Stimulated activated CD4-positive, alpha-beta T cell treated with anti-CD3 and anti-CD28 coated beads, Interleukin-1b, Interleukin-23, amount 100 ng/mL, for 24 hours (primary cell): ENCODE measurements at places on chromosomes 6 and 20.

DNA sequence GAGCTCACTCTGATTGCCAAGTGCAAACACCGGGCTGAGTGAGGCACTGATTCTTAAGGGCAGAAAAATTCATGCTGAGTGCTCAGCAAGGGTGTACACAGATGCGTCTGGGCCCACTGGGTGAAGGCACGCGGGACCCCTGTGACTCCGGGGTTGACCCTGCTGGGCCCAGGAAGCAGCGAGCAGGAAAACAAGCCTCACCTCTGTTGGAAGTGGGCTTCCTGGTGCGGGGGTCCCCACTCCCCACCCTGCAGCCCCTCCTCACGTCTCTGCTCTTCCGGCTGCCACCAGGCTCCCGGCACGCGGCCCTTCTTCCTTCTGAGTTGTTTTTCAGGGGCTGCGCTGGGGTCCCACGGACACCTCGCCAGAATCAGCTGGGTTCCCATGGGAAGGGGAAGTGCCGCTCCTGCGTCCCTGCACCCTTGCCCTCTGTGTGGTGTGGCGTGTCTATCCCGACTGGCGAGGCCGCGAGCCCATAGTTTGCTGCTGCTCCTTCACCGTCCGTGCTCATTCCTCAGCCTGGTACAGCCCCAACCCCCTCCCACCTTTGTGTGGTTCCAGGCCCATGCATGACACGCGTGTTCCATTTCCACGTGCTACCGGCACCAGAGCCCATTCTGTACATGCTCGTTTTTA is 80.6 kb upstream of the BHLHE23 start:
- no peak for DNase-seq

GRCh38 chr20:33261465-33261864 is 21.5 kb upstream of the BPIFB1 start:
- no peak for DNase-seq

DNA sequence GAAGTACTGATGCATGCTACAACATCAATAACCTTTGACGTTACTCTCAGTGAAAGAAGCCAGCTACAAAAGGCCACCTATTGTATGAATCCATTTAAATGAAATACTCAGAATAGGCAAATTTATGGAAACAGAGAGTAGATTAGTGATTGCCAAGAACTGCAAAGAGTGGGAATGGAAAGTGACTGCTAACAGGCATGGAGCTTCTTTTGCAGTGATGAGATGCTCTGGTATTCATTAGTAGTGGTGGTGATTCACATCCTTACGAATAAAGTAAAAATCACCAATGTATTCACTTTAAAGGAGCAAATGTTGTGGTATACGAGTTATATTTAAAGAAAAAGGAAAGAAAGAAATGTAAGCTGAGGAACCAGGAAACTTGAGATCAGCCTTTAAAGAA is 126.8 kb upstream of the SAMD5 start:
- DNase-seq, result no peak

GRCh38 chr6:165497472-165497871 is 165.6 kb downstream of the PDE10A start:
- DNase-seq, result no peak

DNA sequence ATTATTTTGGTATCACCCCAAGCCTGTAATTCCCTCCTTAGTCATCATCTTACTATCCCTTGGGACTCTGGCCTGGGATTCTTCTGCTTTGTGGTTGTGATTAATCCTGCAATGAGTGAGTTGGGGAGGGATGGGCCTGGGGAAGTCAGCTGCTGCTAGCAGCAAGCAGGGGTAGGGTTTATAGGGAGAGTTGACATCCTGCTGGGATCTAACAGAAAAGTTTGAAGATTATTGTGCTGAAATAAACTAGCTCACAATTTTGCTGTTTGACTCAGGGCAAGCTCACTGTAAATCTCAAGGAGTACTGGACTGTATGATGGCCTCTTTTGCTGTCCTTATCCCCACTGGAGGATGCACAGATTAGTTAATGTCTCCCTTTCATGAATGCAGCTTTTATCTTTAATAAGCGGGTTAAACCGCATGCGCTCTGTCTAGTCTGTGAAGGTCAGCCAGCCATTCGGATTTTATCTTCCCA is 83.4 kb downstream of the JARID2 start:
- no peak for DNase-seq

GRCh38 chr20:19688031-19688806 is 69.8 kb upstream of the RIN2 start:
- DNase-seq, result no peak

DNA sequence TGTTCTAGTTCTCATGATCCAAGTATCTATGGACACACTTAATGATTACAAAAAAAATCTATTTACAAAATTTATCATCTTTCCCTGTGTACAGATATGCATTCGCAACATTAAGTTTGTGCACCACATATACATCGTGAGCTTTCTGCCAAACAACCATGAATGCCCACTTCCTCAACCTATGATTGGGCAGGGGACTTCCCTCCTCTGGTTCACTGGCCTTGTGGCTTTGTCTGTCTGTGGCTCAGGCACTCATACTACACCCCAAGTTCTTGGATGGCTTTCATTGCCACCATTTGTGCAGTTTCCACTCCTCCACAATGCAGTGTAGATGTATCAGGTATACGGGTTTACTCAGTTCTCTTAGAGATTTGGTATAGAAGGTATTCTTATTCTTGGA is 74.9 kb downstream of the HS3ST5 start:
- no peak for DNase-seq

DNA sequence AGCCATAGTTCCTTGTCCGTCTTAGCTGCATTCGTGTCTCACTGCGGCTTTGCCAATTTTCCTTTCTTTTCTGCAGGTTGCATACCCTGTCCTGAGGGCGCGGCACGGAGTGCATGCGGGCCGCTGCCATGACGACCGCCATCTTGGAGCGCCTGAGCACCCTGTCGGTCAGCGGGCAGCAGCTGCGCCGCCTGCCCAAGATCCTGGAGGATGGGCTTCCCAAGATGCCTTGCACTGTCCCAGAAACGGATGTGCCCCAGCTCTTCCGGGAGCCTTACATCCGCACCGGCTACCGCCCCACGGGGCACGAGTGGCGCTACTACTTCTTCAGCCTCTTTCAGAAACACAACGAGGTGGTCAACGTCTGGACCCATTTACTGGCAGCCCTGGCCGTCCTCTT is 17.1 kb upstream of the EFHC1 start:
- no peak for DNase-seq

GRCh38 chr6:80347101-80347500 is 240.6 kb downstream of the BCKDHB start:
- no peak for DNase-seq

DNA sequence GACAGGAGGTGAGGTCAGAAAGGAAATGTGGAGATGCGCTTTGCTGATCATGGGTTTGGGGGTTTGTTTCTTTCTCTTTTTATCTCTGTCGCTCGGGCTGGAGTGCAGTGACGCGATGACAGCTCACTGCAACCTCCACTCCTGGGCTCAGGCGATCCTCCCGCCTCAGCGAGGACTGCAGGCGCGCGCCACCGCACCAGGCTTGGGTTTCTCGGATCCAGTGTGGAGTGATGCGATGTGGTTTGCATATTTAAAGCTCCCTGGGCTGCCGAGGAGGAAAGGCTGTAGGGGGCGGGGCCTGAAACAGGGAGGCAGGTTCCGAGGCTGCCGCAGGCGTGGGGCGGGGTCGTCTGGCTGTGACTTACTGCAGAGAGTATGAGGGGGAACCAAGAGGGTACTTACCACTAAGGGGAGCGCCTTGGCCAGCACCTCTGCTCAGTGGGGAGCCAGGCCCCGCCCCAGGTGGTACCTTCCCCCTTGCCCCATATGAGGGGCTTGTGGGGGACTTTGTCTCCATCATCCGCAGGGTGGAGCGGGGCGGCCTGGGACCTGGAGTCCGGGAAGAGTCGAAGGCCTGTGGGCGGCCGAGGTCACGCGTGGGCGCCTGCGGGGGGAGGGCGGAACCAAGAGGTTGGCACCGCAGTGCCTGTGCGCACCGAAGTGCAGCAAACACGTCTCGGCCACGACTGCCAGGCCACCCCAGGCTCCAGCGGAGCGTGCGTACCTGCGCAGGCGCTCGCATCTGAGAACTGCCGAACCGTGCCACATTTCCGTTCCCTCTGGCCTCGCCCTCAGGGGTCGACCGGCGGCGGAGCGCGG is 12.7 kb upstream of the BAK1 start:
- no peak for DNase-seq

DNA sequence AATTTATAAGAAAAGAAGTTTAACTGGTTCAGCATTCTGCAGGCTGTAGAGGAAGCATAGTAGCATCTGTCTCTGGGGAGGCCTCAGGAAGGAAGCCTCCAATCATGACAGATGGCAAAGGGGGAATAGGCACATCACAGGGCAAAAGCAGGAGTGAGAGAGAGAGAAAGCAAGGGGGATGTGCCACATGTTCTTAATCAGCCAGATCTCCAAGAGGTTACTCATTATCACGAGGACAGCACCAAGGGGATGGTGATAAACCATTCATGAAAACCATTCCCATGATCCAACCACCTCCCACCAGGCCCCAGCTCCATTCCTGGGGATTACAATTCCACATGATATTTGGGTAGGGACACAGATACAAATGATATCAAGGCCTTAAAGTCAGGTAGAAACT is 217.5 kb upstream of the TCF21 start:
- DNase-seq, result no peak

- no peak for DNase-seq
Measured at GRCh38 chr6:47743744-47744143, 38.1 kb upstream of the OPN5 start.

GRCh38 chr6:19795211-19795610 is 42.0 kb upstream of the ID4 start:
- no peak for DNase-seq

- no peak for DNase-seq
Measured at GRCh38 chr6:118704915-118705314, 53.5 kb upstream of the CEP85L start.

GRCh38 chr20:49297605-49298530 is 20.0 kb upstream of the ZNFX1 start:
- DNase-seq, result no peak

DNA sequence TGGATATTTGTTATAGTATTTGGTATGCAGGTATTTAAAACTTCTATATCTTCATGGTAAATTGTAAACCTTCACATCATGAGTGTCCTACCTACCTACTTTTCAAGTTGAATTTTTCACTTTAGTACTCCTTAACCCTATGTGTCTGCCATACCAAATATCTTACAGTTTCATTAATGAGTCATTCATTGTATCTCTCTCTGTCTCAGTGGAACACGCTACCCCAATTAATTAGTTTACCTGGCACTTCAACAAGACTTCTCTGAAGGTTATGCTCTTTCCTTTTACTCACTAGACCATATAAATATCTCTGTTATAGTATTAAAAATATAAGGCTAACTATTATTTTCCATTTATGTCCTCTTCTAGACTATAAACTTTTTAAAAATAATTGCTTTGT is 123.9 kb upstream of the GJE1 start:
- DNase-seq, result no peak

GRCh38 chr6:108742041-108742440 is 106.2 kb upstream of the ARMC2 start:
- no peak for DNase-seq

DNA sequence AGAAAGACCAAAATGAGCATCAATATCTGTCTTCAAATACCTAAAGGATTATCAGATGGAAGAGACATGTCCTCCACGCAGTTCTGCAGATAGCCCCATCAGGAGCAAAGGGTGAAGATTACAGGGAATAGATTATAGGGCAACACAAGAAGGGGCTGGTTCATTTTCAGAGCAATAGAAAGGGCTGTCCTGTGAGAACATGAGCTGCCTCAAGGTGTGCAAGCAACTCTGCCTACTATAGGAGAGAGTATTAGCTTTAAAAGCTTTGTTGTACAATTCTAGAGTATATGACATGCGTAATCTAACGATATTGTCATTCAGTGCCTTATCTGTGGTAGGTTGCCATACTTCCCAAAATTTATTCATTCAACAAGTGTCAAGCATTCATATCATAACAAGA is 112.7 kb downstream of the NRSN1 start:
- DNase-seq, result no peak

DNA sequence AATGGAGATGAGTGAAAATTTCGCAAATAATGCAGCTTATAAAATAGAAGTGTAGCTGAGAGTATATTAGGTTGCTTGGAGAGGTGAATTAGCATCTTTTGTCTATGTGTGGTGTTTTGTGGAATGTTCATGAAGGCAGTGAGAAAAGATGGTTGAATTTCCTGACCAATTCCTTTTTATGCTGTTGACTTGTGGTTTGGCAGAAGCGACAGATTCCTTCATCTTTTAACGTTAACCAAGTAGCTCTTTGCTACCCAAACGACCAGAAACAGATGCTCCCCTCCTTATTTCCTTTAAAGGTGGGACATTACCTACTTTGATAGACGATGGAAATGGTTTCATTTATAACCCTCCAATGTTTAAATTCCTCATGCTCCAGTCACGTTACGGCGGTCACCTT is 390.5 kb downstream of the QKI start:
- no peak for DNase-seq

- DNase-seq, result no peak
Measured at GRCh38 chr6:34084591-34085290, 61.1 kb downstream of the GRM4 start.

DNA sequence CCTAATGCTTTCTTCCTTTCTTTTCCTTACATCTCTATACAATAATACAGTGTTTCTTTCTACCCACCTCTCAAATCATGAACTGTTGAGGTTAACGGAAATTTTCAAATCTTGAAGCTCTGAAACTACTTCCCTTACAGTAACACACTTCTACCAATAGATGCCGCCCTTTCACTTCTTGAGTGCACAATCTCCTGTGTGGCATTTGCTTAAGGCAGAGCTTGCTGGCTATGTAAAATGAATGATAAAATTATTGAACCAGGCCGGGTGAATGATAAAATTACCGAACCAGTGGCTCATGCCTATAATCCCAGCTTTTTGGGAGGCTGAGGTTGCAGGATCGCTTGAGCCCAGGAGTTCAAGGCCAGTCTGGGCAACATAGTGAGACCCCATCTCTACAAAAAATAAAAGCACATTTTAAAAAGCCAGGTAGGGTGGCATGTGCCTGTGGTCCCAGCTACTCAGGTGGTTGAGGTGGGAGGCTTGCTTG is 56.8 kb downstream of the KCNS1 start:
- DNase-seq, result no peak

DNA sequence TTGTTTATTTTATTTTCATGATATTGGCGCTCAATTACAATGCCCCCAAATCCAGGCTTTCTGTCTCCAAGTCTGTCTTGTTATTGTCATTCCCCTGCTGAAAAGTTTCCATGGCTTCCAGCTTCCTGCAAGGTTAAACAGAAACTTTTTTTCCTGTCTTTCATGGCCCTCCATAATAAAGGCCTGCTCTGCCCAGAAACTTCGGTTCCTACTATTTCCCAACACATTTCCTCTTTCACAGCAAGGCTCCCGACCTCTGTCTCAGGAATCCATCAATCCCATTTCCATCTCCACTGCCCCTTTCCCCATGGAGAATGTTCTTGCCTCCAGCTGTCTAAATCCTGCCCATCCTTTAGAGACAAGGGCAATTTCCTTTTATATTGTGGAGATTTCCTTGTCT is 365.2 kb upstream of the JARID2 start:
- DNase-seq, result no peak

DNA sequence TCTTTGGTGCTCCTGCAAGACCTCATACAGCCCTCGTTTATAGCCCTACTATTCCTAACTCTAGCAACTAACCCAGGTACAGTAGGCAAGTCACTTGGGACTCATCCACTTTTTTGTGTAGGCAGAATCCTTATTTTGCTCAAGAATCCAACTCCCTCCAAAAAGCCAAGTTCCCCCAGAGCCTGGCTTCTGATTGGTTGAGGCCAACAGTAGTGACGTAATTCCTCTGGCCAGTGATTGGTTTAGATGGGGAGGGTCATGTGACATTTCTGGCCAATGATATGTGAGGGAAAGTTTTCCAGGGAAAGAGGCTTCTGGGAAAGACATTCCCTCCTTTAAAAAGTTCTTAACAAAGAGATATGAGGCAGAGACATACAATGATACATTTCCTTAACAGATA is 32.1 kb downstream of the KIAA1755 start:
- DNase-seq, result no peak

GRCh38 chr6:158219228-158219627 is 51.1 kb downstream of the GTF2H5 start:
- no peak for DNase-seq
